Stimulated activated CD4-positive, alpha-beta T cell treated with anti-CD3 and anti-CD28 coated beads, Interleukin-1b, Interleukin-23, amount 100 ng/mL, for 1 hour (primary cell): ENCODE measurements at places on chromosomes 13 and 19.

DNA sequence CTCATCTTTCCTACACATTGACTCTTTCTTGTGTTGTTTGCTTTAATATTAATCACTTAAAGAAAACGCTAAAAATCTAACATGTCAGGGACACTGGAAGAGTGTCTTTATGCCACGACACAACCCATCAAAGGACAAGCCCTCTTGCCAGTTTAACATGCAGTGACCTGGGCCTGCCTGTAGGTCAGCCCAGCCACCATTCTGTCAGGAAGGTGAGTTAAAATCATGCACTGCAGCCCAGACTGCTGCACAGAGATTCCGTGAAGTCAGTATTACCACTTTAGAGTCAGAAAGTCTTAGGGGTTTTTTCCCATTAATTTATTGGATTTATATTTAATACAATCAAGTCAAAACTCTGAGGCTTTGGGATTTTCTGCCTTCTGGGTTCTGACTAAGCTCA, 58.0 kb downstream of the TNFRSF19 start:
- no peak for DNase-seq

GRCh38 chr19:50430888-50431342, 1.8 kb upstream of the MYBPC2 start:
- no peak for DNase-seq

- DNase-seq, result no peak
Measured at GRCh38 chr19:31378404-31378803, 29.2 kb upstream of the TSHZ3 start.

DNA sequence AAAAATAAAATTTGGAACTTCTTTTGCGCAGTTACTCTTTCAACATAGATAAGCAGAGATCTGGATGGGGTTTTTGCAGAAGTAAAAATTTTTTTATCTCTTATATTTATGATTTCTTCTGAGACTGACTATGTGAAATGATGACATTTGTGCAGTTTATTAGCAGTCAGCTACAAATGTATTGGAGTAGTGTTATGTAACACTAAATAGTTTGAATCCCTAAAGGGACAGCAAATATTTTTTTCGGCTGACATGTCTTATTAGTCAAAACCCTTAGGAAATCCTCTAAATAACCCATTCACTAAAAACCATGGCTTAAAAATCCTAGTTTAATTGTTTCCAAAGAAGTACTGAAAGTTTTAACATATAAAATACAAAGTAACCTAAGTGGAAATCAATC, 48.0 kb upstream of the EDNRB start:
- DNase-seq, result no peak

GRCh38 chr19:7251494-7251893, 42.7 kb downstream of the INSR start:
- DNase-seq, result no peak

- DNase-seq, result no peak
Measured at GRCh38 chr19:35090506-35091214, 25.0 kb upstream of the FXYD3 start.
